ENCODE measurements at places on chromosomes 5 and 9. TPM values are rescaled to one million over a fixed set of nuclear protein-coding genes. Genes with fewer than 3 reads are reported as not detected.

NUTM2G gene
- not detected for total RNA-seq

- no peak for DNase-seq
Measured at GRCh38 chr9:134909511-134910481, 7.9 kb downstream of the FCN1 start.

TCF7 gene
- total RNA-seq, result 6.0 TPM

DNA sequence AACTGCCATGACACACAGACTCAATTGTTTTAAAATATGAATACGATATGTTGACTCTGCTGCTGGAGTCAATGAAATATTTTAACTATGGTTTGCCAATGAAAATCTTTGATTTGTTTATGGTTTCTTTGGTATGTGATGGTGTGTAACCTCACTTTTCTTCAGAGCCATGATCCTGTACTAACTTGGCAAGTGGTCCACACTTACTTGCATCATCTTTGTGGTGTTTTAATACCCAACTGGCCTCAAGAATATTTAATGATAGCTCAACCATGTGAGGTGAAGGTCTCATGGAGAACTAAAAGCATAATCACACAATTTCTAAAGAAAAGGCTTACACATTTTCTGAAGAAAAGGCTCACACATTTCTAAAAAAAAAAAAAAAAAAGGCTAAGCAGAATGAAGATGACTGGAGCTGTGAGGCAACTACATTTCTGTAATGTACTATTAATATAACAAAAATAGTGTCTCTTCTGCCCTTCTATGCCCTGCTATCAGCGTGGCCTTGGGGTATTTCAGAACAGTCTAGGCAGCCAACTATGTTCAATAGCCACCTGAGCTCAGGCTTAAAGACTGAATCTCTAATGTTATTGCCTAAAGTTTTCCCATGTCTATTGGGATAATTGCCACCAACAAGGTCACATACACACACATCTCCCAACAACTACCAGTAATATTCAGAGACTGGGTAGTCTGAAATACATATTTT, 395.0 kb downstream of the MLLT3 start:
- no peak for DNase-seq

DNA sequence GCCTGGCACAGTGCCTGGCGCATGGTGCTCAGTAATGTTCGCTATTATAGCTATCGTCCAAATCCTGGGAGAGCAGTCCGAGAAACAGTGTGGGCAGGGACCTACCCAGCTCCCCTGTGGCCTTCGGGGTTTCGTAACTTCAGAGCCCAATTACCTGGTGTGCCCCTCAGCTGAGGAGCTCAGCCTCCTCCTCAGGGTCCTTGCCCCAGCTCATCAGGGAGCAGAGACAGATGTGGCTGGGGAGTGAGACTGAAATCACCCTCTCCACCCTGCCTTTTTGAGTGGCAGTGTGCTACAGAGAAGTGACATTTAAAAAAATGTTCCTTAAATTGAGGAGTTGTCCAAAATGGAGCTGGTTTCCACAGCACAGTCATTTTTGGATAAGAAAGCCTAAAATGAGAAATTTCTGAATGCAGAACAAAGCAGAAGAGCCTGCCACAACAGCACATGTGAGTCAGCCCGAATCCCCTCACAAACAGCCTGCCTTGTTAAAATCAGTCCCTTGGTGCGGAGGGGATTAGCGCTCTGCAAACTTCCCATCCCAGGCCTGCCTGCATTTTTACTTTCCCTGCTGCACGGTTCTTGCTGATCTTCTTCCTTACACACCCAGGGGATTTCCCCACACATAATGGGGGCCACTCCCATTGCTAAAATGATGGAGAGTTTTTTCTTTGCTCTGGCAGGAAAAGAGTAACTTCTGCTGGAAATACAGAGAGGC, 78.1 kb upstream of the PITX1 start:
- peak; percentile 49 for DNase-seq

OR1Q1 gene
- total RNA-seq, result not detected

Data from lung (tissue), 17 donors.